ENCODE measurements at places on chromosomes 5 and 9.

DNA sequence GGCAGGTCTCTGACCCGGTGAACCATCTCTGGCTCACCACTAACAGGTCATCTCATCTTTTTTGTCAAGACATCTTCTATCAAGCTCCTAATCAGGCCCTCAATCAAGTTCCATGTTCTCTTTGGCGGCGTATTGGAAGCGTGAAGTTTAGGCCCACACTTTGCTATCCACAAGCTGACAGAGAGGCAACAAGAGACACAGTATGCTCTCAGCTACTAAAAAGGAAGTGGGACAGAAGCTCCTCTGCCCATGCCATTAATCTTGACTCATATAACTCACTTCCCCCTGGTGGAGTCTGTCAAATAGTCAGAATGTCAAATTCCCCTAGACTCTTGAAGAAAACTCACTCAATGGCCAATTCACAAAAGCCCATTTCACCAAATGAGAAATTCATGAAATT, 77.6 kb upstream of the TMC1 start:
- no peak for DNase-seq

DNA sequence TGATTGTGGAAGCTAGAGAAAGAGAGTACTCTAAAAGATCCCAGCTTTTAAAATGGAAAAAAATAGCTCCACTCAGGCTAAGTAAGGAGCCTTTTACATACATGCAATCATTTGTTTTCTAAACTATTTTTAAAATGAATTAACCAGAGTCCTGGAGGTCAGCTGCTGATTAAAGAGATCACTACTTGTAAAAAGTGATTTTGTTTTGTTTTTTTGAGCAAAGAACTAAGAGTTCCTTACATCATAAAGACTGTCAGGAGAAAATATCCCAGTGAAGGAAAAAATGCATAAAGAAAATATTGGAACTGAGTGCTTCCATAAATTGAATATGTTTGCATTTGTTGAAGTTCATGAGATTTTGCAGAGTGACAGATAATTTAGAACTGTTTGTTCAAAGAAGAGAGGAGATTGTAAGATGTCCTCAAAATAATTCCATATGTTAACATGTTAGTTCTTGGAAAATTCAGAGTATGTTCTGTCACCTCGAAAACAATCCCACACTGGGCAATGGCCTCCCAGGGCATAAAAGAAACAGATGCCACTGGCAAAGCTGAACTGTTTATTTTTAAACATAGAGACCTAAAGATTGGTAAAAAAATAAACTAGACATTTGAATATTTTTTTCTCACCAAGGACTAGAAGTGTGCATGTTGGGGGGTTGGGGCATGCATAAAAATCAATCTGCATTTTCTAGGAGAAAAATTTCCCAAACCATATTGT, 264.7 kb downstream of the NPR3 start:
- no peak for DNase-seq

GRCh38 chr9:35395076-35395705, 94.7 kb upstream of the RUSC2 start:
- no peak for DNase-seq

DNA sequence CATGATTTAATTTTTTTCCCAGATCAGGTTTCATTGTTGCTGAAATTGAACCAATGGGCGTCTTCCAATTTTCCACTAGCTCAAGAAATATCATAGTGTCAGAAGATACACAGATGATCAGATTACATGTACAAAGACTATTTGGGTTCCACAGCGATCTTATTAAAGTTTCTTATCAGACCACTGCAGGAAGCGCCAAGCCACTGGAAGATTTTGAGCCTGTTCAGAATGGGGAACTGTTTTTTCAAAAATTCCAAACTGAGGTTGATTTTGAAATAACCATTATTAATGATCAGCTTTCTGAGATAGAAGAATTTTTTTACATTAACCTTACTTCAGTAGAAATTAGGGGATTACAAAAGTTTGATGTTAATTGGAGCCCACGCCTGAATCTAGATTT, 251.6 kb downstream of the ADGRV1 start:
- DNase-seq = no peak

DNA sequence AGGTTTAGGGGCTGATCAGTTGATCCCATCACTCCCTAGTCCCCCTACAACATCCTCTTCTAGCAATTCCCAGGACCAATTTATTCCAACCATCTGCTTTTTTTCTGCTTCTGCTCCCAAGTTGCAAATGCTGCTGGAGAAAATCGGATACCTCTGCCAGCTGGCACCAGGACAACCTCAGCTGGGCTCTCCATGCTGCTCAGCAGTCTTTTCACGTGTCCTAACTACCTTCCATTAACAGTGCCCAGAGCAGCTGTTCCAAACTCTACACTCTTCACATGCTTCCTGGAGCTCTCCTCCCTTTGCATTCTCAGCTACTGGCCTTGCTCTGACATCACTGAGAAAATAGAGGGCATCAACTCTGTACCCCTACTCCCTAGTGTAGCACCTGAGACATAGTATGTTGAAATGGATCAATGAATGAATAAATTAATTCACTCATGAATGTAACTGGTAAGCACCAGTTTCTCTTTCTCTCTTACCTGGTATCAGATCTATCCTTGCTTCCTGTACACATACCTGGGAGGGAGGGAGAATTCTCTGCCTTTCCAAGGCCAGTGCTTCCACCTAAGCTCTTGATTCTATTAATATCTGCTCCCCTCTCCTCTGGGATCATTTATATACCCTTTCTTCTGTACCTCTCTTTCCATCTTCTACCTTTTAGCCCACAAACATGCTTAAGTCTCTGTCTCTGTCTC, 191.0 kb downstream of the RAB3C start:
- DNase-seq = no peak

DNA sequence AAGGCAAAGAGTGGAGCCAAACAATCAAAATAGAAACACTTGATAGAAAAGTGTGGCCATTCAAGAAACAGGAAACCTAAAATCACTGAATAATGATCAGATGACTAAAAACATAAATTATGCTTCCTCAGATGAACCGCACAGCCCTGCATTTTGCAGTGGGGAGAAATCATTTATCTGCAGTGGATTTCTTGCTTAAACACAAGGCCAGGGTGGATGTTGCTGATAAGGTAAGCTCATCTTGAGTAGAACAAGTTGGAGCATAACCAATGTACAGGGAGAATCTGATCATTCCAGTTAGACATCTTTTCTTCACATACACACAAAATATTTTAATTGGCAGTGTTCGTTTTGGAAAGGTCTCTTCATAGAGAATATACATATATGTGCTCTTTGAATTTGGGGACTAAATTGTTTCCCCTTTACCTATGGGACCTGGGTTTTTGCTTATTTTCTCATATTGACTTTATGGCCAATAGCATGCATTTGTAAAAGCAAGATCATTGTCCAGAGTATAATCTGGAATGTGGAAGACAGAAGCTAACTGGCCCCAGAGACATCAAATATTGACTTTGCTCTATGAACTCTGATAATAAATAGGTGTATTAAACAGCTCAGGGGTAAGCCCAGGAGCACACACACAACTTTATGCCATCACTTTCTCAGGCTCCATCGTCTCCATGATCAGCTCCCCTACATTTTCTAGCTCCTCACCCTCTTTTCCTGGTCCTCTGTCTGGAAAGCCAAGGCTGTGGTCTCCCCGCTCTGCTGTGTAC, 9.1 kb downstream of the ANKDD1B start:
- DNase-seq = no peak

GRCh38 chr5:78761840-78762239, 113.3 kb upstream of the LHFPL2 start:
- no peak for DNase-seq

GRCh38 chr9:95127249-95128176, 190.0 kb downstream of the FANCC start:
- peak; percentile 39 for DNase-seq

DNA sequence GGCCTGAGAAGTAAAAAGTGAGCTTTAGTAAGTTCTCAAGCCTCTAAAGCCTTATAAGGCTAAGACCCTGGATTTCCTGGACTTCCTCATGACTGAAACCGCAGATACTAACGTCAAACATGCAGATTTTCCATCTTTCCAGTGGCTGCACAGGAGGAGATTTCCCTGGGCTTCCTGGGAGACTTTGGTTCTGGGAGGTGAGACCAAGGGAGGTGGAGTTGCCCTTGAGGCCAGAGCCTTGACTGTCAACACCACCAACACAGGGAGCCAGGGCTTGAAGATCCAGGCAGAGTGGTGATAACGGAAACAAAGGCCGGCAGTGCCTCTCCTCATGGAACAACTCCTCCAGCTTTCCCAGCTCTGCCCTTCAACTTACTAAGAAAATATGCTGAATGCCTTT, 144.7 kb upstream of the LRRTM2 start:
- no peak for DNase-seq

GRCh38 chr5:169299663-169300467, 1.1 kb downstream of the SLIT3 start:
- no peak for DNase-seq

DNA sequence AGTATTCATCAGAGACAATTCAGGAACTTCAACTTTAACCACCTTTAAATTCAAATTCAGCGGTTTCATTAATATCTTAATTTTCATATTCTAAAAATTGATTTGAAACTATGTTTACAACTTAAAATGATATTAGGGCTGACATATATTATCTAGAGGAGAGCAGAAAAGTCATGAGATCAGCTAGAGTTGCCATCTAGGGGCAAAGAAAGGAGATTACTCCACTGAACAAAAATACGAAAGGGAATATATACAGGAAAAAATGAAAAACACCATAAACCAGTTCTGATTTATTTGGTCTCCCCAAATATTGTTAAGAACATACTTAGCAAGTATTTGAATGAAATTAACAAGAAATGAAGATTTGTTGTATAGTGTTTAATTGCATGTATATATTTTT, 946.3 kb downstream of the DTWD2 start:
- DNase-seq = no peak

GRCh38 chr5:115435778-115436712, 108.5 kb downstream of the FEM1C start:
- DNase-seq = no peak

GRCh38 chr5:54398191-54398590, 57.3 kb upstream of the HSPB3 start:
- DNase-seq = no peak

GRCh38 chr5:173891308-173892116, 3.4 kb downstream of the CPEB4 start:
- DNase-seq = no peak

DNA sequence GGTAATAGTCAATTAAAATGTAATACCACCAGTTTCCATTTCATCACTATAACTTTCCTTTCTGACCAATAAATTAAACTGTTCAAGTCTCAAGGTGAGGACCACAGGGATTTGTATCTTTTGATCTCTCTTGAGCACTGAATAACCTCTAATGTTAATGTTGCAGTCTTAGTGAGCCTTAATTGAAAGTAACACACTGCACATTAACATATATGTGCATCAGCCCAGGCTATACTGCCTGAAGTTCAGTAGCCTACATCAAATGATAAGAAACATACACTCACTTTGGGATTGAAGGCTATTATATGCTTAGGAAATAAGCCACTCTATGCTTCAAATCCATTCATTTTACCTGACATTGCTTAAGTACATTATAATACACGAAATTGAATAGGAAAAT, 311.0 kb upstream of the DAP start:
- no peak for DNase-seq

GRCh38 chr9:75414371-75415160, 326.3 kb downstream of the OSTF1 start:
- no peak for DNase-seq

- no peak for DNase-seq
Observed at GRCh38 chr9:27383524-27383923, 86.6 kb upstream of the EQTN start.

GRCh38 chr5:74169701-74170100, 470.8 kb downstream of the ENC1 start:
- no peak for DNase-seq

DNA sequence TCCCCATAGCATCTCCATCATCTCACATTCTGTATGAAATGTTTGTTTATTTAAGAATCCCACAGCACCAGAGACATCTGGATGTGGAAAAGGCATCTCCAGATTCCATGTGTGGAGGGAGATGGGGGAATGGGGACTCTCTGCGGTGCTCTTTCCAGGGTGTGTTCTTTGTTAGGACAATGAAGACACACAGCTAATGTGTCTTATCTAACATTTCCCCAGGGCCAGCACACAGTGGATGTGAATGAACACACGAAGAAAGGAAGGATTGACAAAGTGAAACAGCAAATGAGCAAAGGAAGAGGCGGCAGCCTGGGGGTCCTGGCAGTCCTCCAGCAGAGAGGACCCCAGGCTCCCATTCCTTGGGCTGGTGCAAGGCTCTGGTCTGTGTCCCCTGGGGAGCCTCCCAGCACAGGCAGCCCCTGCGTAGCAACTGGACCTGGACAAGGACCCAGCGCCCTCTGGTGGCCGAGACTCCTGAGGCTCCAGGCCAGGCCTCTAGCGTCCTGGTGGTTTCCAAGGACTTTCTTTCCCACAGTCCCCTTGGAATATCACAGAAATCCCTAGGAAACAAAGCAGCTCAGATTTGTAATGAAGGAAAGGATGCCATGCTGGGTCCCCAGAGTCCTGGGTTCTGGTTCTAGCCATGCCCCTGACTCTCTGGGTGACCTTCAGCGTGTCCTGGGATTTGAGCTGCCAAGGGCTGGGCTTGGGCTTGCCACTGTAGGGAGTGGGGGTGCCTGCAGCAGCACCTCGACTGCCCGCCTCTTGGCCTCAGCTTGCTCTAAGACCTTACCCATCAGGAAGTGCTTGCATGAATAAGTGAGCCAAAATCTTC, 3.5 kb upstream of the PDLIM7 start:
- peak; percentile 67 for DNase-seq

DNA sequence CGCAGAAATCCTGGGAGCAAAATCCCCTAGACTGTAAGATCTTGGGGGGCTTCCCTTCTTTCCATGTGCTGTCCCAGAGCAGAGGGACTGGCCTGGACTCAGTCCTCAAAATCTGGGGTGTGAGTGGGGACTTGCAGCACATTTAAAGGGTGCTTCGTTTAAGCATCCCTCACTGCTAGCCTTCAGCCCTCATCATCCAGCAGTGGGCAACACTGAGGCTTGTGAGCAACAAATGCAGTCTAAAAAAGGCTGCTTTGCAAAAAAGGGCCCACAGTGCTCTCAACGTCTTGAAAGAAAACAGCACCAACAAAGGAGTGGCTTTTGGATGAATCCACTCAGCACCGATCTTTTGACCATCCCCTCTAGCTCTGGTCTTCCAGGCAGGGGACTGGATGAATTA, 128.3 kb upstream of the TBC1D2 start:
- no peak for DNase-seq

DNA sequence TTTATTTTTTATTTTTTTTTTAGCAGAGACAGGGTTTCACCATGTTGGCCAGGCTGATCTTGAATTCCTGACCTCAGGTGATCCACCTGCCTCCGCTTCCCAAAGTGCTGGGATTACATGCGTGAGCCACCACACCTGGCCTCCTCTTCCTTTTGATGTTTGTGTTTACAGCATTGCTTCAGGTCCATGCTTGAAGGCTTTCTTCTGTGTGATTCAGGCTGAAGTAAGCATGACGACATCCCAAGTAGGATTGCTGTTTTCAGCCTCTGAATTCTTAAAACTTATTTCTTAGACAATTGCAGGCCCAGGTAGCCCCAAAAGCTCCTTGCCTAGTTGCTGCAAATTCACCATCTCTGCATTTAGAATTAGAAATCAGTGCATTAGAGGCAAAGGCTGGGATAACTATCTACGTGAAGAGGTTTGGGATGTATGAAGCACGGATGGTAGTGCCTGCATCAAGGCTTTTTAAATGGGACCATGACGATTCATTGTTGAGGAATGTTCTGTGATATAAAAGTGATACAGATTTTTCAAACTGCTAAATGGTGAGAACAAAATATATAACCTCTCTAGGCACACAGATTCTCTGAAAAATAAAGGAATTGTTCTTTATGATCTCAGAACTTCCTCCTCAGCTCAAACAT, 3.0 kb upstream of the ETF1 start:
- no peak for DNase-seq

Data from stimulated activated CD4-positive, alpha-beta T cell treated with anti-CD3 and anti-CD28 coated beads, Interleukin-12 subunit alpha, Interleukin-12 subunit beta, amount 100 ng/mL, for 48 hours (primary cell).